ENCODE measurements at places on chromosomes 2 and 18.

- no peak for DNase-seq
Observed at GRCh38 chr2:150261691-150262090, 225.8 kb downstream of the RND3 start.

- peak; percentile 36 for DNase-seq
Observed at GRCh38 chr2:71801969-71802368, 345.7 kb downstream of the CYP26B1 start.

DNA sequence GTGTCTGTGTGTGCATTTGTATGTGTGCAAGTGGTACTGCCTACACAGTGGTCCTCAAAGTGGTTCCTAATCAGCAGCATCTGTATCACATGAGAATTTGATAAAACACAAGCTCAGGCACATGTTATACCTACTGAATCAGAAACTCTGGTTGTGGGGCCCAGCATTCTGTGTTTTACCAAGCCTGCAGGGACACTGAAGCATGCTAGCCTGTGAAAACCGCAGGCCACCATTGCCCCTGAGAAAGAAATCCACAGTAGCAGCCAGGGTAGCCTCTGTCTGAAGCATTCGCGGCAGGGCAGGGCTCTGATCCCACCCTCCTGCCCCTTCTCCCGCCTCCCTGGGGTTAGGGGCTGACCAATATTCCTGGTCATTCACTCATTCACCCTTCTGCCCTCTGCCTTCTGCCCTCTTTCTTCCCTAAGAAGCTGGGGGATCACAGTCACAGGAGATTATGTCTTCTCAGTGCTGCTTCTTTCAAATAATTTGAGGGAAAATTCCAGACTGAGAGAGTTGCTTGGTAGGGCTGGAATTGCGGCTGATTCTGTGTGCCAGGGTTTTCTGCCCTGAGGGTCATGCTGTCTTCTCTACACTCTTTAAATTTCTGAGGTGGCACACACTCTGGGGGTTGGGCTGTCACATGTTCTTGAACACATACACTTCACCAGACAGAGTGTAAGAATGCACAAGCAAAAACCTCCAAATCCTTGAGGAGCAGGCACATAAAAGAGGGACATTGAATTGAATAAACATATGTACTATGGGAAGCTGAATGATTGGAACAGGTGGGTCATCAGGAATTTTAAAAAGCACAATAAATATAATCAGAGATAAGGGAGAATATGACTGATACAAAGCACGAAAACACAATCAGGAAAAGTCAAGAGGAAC, 126.6 kb upstream of the SEC11C start:
- DNase-seq, result no peak

- DNase-seq, result no peak
Observed at GRCh38 chr18:45241271-45241670, 374.0 kb upstream of the SLC14A2 start.

- no peak for DNase-seq
Observed at GRCh38 chr2:236049981-236050380, 118.2 kb downstream of the GBX2 start.

DNA sequence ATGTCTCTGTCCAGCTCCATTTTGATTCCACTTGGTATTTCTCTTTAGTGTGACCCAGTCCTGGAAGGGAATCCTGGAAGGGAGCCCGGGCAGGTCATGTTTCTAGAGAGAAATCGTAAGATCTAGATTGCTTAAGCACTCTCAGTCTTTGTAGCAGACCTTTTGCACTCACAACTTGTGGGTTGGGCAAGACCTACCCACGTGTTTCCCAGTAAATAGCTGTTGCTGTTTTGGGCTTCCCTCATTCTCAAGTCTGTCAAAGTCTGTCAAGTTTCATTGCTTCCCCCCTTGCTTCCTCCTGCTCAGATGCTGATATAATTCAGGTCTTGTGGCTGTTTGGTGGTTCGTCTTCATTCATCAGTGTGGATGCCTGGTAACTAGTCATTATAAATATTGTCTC, 17.4 kb upstream of the NEMP2 start:
- DNase-seq, result no peak

All from caudate nucleus (tissue), 63 donors.